ENCODE measurements at places on chromosomes 7 and 10. TPM values are rescaled to one million over a fixed set of nuclear protein-coding genes. Genes with fewer than 3 reads are reported as not detected.

The FAM131B gene
- total RNA-seq: 3.1 TPM

The TMEM270 gene
- not detected for total RNA-seq

The NUDCD3 gene
- 77.6 TPM for total RNA-seq

The CYP3A5 gene
- total RNA-seq: under 0.01 TPM

The KLF14 gene
- total RNA-seq: under 0.01 TPM

The ASIC3 gene
- total RNA-seq: under 0.01 TPM

The CDHR1 gene
- total RNA-seq: 0.19 TPM

The CRTAC1 gene
- total RNA-seq: 0.28 TPM

The TACC2 gene
- 3.6 TPM for total RNA-seq

The ARID5B gene
- total RNA-seq: 40.3 TPM

The LIPJ gene
- not detected for total RNA-seq

The NAT16 gene
- total RNA-seq: not detected

The PNLIPRP2 gene
- not detected for total RNA-seq

The CFAP46 gene
- total RNA-seq: under 0.01 TPM

The MKLN1 gene
- total RNA-seq: 53.3 TPM

The OR2F1 gene
- not detected for total RNA-seq

The GNAT3 gene
- 0.28 TPM for total RNA-seq

The ELAPOR2 gene
- 7.1 TPM for total RNA-seq

The ATP6V1F gene
- 87.6 TPM for total RNA-seq

The OR6B1 gene
- total RNA-seq: not detected

The PLAC9 gene
- total RNA-seq: 12.8 TPM

The ACSM6 gene
- total RNA-seq: not detected

The MMRN2 gene
- total RNA-seq: 9.0 TPM

The NANOS1 gene
- 0.96 TPM for total RNA-seq

The VAX1 gene
- not detected for total RNA-seq

The CPA5 gene
- not detected for total RNA-seq

The CCDC3 gene
- 4.5 TPM for total RNA-seq

The GRM8 gene
- total RNA-seq: under 0.01 TPM

The SLC39A12 gene
- total RNA-seq: not detected

The PSAP gene
- 1,221 TPM for total RNA-seq

The CTTNBP2 gene
- 0.28 TPM for total RNA-seq

The AOAH gene
- not detected for total RNA-seq

The THSD7A gene
- 0.58 TPM for total RNA-seq

The ITPRIP gene
- 19.7 TPM for total RNA-seq

The FAM20C gene
- 43.3 TPM for total RNA-seq

The LBX1 gene
- total RNA-seq: not detected

The MRLN gene
- total RNA-seq: not detected

The ACTR3C gene
- 0.19 TPM for total RNA-seq

The ADAM12 gene
- 21.3 TPM for total RNA-seq

The AHCYL2 gene
- total RNA-seq: 4.6 TPM

The HSPB1 gene
- 32.1 TPM for total RNA-seq

The TBXAS1 gene
- 0.19 TPM for total RNA-seq

The THAP5 gene
- total RNA-seq: 24.8 TPM

The EGR2 gene
- total RNA-seq: 0.58 TPM

The FGFR2 gene
- total RNA-seq: 0.19 TPM

The SBDS gene
- 110 TPM for total RNA-seq

The ATOH7 gene
- 0.28 TPM for total RNA-seq

The CASTOR2 gene
- total RNA-seq: 16.9 TPM

The APBB1IP gene
- 0.19 TPM for total RNA-seq

The HOXA13 gene
- under 0.01 TPM for total RNA-seq

The MYOZ1 gene
- 0.19 TPM for total RNA-seq

Data from regular cardiac myocyte (primary cell).